ENCODE measurements at places on chromosomes 1 and 21.

- no peak for DNase-seq
Observed at GRCh38 chr1:246919902-246920301, 11.8 kb downstream of the AHCTF1 start.

- DNase-seq: no peak
Observed at GRCh38 chr21:16751695-16752474, 761.0 kb upstream of the CXADR start.

- no peak for DNase-seq
Observed at GRCh38 chr1:231311720-231312431, 25.8 kb downstream of the EXOC8 start.

- peak; percentile 42 for DNase-seq
Observed at GRCh38 chr1:20665726-20666125, 4.6 kb upstream of the DDOST start.

DNA sequence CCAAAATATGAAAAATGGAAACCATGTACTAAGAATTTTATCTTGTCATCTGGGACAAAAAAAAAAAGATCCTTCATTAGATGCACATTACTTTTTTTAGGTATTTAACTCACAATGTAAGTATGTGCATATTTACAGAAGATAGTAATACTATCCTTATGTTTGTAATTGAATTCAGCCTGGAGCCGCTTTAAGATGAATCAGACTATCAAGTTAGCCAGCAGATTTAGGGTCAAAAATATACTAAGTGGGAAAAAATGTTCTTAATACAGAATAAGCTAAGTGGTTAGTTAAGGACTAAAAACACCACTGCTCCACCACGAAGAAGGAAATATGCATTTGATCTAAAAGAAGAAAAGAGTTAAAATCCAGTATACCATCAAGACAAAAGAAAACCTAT lies 49.1 kb downstream of the DSCAM start:
- no peak for DNase-seq

- peak; percentile 31 for DNase-seq
Observed at GRCh38 chr1:209674957-209675564, at the start of gene G0S2. TSS of gene G0S2 (plus strand) at chr1:209675412. CDS start at chr1:209675685, 273 bp downstream.

DNA sequence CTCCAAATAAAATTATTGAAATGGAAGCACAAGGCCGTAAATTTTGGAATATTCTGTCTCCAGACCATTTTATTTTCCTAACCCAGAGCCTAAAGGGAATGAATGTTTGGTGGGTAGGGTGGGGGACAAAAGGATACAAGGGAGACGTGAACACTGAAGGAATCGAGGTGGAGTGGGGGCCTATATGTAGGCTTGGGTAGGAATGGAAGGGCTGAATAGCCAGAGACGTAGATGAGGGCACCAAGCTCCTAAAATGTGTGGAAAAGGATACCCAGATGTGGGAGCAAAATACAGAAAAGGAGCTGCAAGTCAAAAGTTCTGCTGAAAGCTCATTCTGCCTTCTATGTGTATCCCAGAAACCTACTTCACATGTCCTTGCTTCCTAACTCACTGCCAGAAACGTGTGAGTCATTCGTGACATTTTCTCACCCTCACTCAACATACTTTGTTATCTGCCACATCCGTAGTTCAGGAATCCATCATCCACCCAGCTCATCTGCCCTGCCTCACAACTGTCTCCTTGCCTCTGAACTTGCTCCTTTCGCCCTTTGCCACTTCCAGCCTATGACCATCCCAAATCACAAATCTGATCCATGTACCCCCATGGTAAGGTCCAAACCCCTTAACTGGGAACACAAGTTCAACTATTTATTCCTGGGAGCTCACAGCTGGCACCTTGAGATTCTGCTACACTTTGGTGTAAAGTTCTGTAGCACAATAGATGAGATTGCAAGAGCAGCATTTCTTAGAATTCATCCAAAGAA lies 84.1 kb upstream of the PRDX6 start:
- DNase-seq: no peak

GRCh38 chr1:42935313-42935895 lies 23.3 kb downstream of the SLC2A1 start:
- DNase-seq: peak; percentile 56

GRCh38 chr1:25679171-25679570 lies 62.6 kb downstream of the MAN1C1 start:
- no peak for DNase-seq

DNA sequence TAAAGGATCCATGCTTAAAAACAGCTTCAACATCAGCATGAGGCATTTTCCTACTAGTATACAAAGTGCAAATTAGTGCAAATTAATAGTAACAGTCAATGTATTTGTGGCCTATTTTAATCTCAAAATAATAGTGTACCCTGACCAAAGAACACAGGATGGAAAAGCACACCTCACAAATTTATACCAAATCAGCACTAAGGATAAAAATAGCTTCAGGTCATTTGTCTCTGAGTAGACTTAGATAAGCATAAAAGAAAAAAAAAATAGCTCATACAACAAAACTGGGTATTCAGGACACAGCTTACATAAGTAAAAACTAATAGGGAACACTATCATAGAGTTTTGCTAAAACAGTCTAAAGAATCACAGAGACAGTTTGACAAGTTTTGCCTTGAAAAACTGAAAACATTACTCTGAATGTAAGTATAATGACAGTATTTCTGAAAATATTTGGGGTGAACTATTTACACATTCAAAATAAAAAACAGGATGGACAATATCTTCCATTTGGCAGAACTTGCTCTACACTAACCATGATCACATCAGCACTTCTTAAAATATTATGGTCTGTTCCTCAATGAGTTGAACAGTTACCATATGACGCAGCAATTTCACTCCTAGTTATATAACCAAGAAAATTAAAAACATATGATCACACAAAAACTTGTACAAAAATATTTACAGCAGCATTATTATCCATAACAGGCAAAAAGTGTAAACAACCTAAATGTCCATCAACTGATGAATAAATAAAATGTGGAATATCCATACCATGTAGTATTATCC lies 46.3 kb downstream of the RNF115 start:
- DNase-seq: no peak

DNA sequence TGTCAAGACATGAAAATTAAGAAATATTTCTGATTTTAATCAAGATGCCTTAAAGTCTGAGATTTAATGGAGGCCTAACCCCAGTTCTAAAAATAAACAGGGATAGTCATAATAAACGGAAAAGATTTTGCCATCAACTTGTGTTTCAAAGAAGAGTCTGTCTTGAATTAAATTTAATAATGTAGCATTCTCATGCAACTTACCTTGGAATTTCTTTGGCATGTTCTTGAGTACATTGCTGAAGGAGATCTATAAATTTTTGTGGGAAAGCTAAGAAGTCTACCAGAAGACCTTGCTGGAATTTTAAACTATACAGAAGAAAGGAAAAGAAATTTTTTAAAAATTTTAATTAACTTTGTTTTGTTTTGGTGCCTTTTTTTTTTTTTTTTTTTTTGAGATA lies 10.6 kb downstream of the SASS6 start:
- no peak for DNase-seq

DNA sequence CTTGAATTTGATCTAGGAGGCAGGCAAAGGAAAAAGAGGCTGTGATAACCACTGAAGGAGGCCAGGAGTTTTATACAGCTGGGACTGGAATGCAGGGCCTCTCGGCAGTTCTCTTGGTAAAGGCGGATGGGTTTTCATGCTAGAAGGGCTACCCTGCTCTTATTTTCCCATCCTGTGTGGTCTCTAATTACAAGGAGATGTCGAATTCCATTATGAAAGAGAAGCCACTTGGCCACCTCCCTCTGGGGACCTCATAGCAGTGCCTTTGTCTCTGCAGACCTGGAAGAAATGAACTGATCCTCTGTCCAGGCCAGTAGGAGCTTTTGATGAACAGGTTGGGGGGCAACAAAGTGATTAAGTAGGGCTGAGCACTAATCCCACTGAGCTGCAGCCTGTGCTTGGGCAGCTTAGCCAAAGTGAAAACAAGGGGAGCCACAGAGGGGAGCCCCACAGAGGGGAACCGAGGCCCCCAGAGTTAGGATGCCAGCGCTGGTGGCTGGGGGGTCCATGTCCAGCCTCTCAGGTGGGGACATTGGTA lies 42.2 kb upstream of the BCAR3 start:
- no peak for DNase-seq

DNA sequence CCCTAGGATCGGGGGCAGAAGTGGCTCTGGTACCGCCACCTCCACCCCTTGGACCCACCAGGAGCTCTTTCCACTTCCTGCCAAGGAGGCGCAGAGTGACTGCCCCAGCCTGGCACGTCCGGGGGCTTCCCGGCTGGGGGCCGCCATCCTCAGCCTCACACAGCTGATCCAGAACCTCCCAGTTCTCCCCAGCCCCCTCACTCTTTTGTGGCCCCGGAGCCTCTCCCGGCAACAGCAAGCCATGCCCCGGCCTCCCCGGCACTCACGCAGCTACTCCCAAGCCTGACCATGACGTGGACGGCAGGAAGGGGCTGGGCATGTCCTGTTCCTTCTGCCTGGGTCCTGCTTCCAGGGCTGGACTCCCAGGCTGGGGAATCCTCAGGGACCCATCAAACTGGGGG lies 17.1 kb downstream of the TP73 start:
- no peak for DNase-seq

GRCh38 chr1:220791285-220791684 lies 4.6 kb downstream of the MTARC1 start:
- no peak for DNase-seq

GRCh38 chr1:121458291-121459048 lies 273.7 kb downstream of the SRGAP2C start:
- peak; percentile 63 for DNase-seq

GRCh38 chr1:91653183-91653582 lies 152.5 kb downstream of the CDC7 start:
- no peak for DNase-seq

- no peak for DNase-seq
Observed at GRCh38 chr1:14238472-14239307, 359.8 kb upstream of the KAZN start.

- no peak for DNase-seq
Observed at GRCh38 chr1:77475641-77476040, 193.8 kb downstream of the AK5 start.

- no peak for DNase-seq
Observed at GRCh38 chr1:228900099-228900885, 165.0 kb downstream of the RHOU start.

- DNase-seq: no peak
Observed at GRCh38 chr1:213273546-213273945, 222.5 kb downstream of the RPS6KC1 start.

- peak; percentile 27 for DNase-seq
Observed at GRCh38 chr1:231376875-231377549, 38.9 kb downstream of the SPRTN start.

GRCh38 chr1:25902462-25902861 lies 3.8 kb downstream of the STMN1 start:
- DNase-seq: no peak

DNA sequence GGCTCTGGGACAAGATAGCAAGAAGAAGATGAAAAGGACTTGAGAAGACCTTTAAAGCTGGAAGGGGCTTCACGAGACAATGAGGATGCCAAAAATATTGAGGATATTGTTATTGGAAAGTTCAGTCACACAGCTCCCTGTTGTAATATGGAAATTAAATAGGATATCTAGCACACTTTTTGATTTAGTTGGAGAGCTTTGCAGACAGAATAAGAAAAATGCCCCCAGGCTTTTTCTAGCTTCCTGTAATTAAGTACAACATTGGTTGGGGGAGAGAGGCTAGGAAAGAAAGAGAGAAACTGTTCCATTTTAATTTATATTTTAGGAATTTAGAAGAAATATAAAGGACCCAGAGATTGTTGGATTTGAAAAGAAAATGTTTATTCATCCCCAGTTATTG lies 27.5 kb downstream of the RBM11 start:
- no peak for DNase-seq

GRCh38 chr1:82052563-82052962 lies 251.8 kb downstream of the ADGRL2 start:
- DNase-seq: no peak
